Caco-2 (cell line): ENCODE measurements at places on chromosomes 4 and X. TPM values are rescaled to one million over a fixed set of nuclear protein-coding genes. Genes with fewer than 3 reads are reported as not detected.

DNA sequence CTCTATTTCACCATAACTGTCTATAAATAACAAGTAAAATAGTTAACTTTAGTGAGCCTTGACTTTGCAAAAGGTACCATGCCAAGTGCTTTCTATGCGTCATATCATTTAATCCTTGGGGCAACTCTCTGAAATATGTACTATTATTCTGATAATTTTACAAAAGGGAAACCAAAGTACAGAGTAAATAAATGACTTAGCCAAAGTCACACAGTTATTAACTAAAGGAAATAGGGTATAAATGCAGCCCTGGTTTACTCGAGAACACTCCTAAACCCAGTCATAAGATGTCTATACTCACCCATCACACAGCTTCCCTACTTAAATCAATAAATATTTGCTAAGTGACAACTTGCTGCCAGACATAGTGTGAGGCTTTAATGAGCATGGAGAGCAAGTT lies 14.4 kb downstream of the KCTD8 start:
- no peaks in the 10 kb centered on the region for H3K27me3 ChIP-seq
- DNase-seq: no peak
- no peaks in the 10 kb centered on the region for H3K4me1 ChIP-seq
- H3K4me3 ChIP-seq: no peak overlapping the region
- H3K27ac ChIP-seq: no peak overlapping the region

GRCh38 chrX:36856849-36857248 lies 151.3 kb upstream of the FAM47C start:
- DNase-seq: no peak
- no peak overlapping the region for H3K27ac ChIP-seq
- H3K4me3 ChIP-seq: no peak overlapping the region

Gene QDPR
- 44.8 and 47.3 TPM in 2 replicates for total RNA-seq

DNA sequence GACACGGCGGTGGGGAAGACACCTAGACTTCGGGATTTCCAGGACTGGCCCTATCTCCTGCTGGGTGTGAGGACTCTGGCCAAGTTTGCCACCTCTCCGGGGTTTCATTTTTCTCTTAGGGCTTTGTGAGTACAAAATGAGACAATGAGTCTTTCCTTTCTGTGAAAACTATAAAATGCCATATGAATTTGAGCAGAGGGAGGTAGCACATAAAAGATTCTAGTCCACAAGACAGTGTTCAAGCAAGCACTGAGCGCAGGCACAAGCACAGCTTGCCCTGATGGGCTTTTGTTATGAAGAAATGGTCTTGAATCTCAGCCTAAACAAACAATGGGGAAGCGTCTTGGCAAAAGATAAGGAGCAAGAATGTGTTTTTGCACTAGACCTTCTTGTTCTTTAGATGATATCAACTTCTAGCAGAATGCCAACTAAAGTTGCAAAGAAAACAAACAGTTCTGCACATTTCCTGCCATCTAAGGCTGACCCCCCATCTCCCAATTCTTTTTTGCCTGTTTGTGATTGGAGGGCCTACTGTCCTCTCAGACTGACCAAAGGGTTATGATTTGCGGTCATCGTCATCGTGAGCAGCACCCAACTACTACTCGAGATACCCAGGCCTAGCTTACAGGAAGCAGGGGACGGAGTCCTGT lies 73.0 kb upstream of the ZNF518B start:
- DNase-seq: no peak
- no peaks in the 10 kb centered on the region for H3K27me3 ChIP-seq

DNA sequence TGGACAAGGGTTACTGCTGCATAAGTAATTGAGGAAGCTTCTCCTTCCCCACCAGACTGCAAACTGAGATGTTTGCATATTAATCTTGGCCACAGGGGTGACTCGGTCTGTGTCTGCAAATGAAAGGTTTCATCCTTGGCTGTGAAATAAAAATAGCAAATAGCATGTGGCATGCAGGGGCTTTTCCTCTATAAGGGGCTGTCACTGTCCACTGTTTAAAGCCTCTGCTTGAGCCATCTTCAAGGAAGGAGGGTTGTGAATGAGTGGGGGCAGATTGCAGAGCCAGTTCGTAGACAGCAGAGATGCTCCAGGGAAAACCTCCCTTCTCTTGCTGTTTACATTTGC lies 33.3 kb downstream of the TMSB4X start:
- H3K36me3 ChIP-seq: no peaks in the 10 kb centered on the region

GRCh38 chr4:10197952-10198351 lies 81.4 kb upstream of the WDR1 start:
- H3K27ac ChIP-seq: no peak overlapping the region
- no peaks in the 10 kb centered on the region for H3K4me1 ChIP-seq

GRCh38 chrX:118261151-118261550 lies 84.8 kb upstream of the WDR44 start:
- H3K27ac ChIP-seq: no peak overlapping the region
- no peaks in the 10 kb centered on the region for H3K36me3 ChIP-seq
- no peaks in the 10 kb centered on the region for H3K4me1 ChIP-seq
- no peak for DNase-seq
- H3K27me3 ChIP-seq: no peaks in the 10 kb centered on the region
